ENCODE measurements at places on chromosomes 4 and X. TPM values are rescaled to one million over a fixed set of nuclear protein-coding genes. Genes with fewer than 3 reads are reported as not detected.

DNA sequence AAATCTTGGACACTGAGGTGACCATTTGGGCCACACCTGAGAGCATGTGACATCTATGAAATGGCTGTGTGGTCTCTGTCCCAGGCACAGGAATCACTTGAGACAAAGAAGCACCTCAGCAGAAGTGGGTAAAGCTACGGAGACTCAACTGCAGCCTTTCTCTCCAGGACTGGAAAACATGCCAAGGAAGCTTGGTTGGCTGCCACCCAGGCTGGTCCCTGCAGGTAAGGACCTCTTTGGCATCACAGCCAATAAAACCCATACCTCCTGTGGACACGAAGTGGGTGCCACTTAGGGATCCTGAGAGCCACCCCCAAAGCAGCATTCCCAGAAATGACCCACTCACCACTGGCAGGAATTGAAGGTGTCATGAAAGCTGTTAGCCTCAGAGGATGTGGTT, 74.6 kb downstream of the LEF1 start:
- H3K27me3 ChIP-seq, result no peaks in the 10 kb centered on the region
- H3K4me1 ChIP-seq, result no peaks in the 10 kb centered on the region
- H3K27ac ChIP-seq, result no peak overlapping the region
- H3K4me3 ChIP-seq, result no peak overlapping the region
- H3K36me3 ChIP-seq, result no peaks in the 10 kb centered on the region

GRCh38 chr4:38674258-38675144, 10.5 kb downstream of the KLF3 start:
- DNase-seq, result no peak
- no peaks in the 10 kb centered on the region for H3K36me3 ChIP-seq
- no peaks in the 10 kb centered on the region for H3K27me3 ChIP-seq
- H3K4me1 ChIP-seq, result peaks cover 97% of the 10 kb centered on the region
- H3K4me3 ChIP-seq, result peak overlapping the region; percentile 4
- H3K27ac ChIP-seq, result peak overlapping the region; percentile 100

GRCh38 chrX:68683580-68683979, 36.1 kb downstream of the STARD8 start:
- no peak overlapping the region for H3K4me3 ChIP-seq
- no peak for DNase-seq
- no peaks in the 10 kb centered on the region for H3K4me1 ChIP-seq
- peaks cover 8% of the 10 kb centered on the region for H3K27me3 ChIP-seq

DNA sequence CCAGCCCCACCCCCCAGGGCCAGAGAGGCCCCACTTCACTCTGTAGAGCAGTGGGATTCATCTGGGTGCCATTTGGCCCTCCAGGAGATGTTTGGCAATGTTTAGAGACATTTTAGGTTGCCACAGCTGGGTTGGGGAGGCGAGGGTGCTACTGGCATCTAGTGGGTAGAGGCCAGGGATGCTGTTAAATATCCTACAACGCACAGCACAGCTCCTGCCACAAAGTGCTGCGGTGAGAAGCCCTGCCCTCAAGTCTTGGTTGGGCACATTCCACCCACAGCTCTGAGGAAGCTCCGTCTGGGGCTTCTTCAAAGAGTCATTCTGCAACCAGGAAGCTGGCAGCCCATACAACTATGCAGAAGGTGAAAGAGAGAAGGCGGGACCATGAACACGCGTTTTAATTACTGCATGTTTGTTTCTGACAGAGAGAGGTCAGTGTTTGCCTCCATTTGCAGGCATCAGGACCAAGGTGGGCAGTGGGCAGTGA, 48.1 kb upstream of the FAM9C start:
- no peaks in the 10 kb centered on the region for H3K27me3 ChIP-seq
- H3K4me1 ChIP-seq, result no peaks in the 10 kb centered on the region
- no peak overlapping the region for H3K4me3 ChIP-seq
- no peak overlapping the region for H3K27ac ChIP-seq
- peak; percentile 69 for DNase-seq
- no peaks in the 10 kb centered on the region for H3K36me3 ChIP-seq

- peaks cover 12% of the 10 kb centered on the region for H3K4me1 ChIP-seq
- peaks cover 19% of the 10 kb centered on the region for H3K27me3 ChIP-seq
- no peak for DNase-seq
- H3K4me3 ChIP-seq, result no peak overlapping the region
- H3K27ac ChIP-seq, result no peak overlapping the region
Measured at GRCh38 chr4:8589823-8590545, 2.6 kb upstream of the CPZ start.

- H3K27me3 ChIP-seq, result no peaks in the 10 kb centered on the region
- peak; percentile 76 for DNase-seq
- H3K27ac ChIP-seq, result peak overlapping the region; percentile 71
- no peaks in the 10 kb centered on the region for H3K36me3 ChIP-seq
Measured at GRCh38 chrX:125205133-125205917, 114.3 kb upstream of the TEX13C start.

The ASB9 gene
- 3.0 TPM for total RNA-seq

The LEF1 gene
- total RNA-seq, result 3.3 TPM

The PAGE4 gene
- total RNA-seq, result not detected

The SCML2 gene
- total RNA-seq, result 1.9 TPM

The UGT2B7 gene
- not detected for total RNA-seq

The ABCB7 gene
- 37.6 TPM for total RNA-seq

The PAGE1 gene
- total RNA-seq, result not detected

Measured in sigmoid colon (tissue), 7 donors.